ENCODE measurements at places on chromosomes 4 and X. TPM values are rescaled to one million over a fixed set of nuclear protein-coding genes. Genes with fewer than 3 reads are reported as not detected.

The PAGE2B gene
- not detected for total RNA-seq

The TMPRSS11A gene
- not detected for total RNA-seq

The EPGN gene
- total RNA-seq: 1.1 TPM

The RHOH gene
- not detected for total RNA-seq

The KLF8 gene
- 1.2 TPM for total RNA-seq

The CD38 gene
- not detected for total RNA-seq

The BCLAF3 gene
- 9.4 TPM for total RNA-seq

The YIPF7 gene
- total RNA-seq: not detected

The DMRTC1B gene
- not detected for total RNA-seq

The TLR8 gene
- not detected for total RNA-seq

DNA sequence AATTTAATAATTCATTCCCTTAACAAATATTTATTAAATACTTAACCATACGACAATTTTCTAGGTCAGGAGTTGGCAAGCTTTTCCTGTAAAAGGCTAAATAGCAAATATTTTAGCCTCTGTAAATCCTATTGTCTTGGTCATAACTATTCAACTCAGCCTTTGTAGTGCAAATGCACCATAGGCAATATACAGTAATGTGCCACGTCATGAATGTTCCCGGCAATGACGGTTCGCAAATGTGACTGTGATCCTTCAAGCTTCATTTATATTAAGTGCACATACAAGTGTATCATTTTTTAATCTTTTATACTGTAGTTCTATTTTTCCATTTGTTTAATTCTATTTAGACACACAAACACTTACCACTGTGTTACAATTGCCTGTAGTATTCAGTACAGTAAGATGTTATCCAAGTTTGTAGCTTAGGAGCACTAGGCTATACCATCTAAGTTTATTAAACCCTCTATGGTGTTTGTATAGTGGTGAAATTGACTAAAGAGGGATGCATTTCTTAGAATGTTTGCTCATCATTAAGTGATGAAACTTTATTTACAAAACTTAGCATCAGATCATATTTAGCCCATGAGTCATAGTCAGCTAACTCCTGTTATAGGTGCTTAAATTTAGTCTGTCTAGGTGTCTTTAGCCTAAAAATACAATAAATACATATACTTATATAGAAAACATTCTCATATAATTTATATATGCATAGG, 553.6 kb downstream of the STPG2 start:
- no peak for DNase-seq

DNA sequence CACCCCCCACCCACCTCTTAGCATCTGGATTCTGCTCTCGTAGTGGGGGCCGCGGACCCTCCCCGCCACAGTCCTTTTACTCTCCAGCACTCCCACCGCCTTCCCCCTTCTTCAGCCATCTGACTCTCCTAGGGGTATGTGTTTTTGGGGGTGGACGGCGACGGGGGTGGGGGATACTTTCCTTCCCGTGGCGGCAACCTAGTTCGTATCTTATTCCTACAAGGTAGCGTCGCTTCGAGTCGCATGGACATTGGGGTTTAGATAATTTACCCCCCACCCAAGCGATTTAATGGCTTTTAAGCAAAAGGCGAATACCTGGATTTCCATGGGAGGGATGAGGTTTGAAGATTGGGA, 1.3 kb upstream of the BCORL1 start:
- no peak for DNase-seq

- no peak for DNase-seq
These were observed 192.7 kb downstream of the ZNF330 start for GRCh38 chr4:141413366-141413765.

- no peak for DNase-seq
These were observed 67.2 kb upstream of the FRAS1 start for GRCh38 chr4:77989968-77990367.

- DNase-seq: no peak
These were observed 632 bp downstream of the CCSER1 start for GRCh38 chr4:90127706-90128345.

GRCh38 chr4:25814301-25815136, 48.3 kb downstream of the SEL1L3 start:
- DNase-seq: no peak

- DNase-seq: no peak
These were observed 4.7 kb downstream of the RASGEF1B start for GRCh38 chr4:81466841-81467671.

- DNase-seq: no peak
These were observed 61.9 kb upstream of the IRF2 start for GRCh38 chr4:184536065-184536880.

DNA sequence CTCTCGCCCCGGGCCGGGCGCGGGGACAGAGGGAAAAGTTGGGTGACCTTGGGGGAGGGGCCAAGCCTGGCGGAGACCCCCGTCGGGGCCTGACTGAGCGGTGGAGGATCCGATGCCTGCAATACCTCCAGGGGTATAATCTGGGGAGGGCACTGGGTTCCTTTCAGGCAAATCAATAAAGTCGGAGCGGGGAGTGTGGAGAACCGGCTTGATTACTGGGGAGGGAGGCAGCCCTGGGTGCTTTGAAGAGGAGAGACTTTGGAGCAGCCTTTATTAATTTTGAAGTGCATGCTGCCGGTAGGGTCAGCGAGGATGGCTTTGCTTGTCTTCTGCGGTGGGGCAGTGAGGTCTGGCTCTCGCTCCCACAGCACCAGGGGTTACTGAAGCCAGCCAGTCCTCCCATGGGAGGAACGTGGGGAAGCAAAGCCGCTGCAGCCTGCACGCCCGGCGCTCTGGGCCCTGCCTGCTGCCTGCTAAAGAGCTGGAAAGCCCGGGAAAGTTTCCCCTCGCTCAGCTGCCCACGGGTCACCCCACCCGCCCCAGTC, 403 bp upstream of the LGI2 start:
- DNase-seq: no peak

DNA sequence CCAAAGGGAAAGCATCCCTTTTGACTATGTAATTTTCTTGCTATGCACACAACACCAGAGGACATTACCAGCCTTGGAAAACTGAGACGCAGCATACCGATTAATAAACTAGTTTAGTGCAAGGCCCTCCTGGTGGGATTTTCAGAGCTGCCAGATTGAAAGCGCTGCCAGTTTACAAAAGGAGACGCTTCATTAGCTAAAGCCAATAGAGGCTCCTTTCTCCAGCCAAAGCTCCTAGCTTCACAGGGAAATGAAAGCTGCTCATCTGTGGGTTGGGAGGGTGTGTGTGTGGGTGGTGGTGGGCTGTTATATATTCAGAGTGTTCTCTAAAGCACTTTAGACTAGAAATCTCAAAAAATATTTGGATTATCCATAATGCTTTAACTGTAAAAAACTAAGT, 32.4 kb downstream of the SPANXN4 start:
- DNase-seq: no peak

- DNase-seq: no peak
These were observed 16.0 kb upstream of the UVSSA start for GRCh38 chr4:1330761-1331590.

GRCh38 chrX:137227151-137227550, 193.4 kb upstream of the GPR101 start:
- no peak for DNase-seq

GRCh38 chr4:7630568-7631287, 196.0 kb upstream of the PSAPL1 start:
- no peak for DNase-seq

All from chondrocyte (in vitro differentiated cells).